ENCODE measurements at places on chromosomes 12 and 14.

GRCh38 chr14:50237427-50237826, 6.0 kb upstream of the SOS2 start:
- no peak for DNase-seq

- no peak for DNase-seq
These were observed 381.4 kb downstream of the TMEM117 start for GRCh38 chr12:44217146-44217883.

DNA sequence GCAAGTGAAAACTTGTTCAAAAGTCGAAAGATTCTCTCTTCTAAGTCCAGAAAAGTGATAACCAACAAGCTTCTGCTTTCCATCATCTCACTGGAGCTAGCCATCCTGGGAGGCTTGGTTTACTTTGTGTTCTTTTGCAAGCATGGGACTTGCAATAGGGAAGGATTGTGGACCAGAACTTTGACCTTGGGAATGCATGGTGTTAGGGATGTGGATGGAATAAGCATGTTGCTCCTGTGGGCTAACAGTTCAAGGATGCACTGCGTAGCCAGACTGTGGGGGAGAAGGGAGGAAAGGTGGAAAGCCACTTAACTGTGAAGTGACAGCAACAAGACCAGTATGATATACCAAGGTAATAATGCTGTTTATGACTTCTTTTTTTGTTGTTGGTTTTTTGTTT, 28.6 kb downstream of the SOAT2 start:
- no peak for DNase-seq

DNA sequence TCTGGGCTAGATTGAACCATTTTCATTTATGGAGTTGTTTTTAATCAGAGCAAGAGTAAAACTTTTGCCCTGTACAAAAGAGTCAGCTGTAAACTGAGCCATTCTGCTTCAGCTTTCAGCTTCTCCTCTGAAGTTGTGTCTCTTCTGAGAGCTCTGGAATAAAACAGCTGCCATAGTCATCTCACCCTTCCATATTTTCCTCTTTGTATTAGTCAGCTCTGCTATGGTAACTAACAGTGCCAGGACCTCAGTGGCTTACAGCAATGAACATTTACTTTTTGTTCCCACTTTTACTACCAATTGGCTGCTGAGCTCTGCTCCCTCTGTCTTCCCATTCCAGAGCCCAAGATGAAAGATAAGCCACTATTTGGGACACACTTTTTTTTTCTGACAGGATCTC, 178.5 kb downstream of the DAD1 start:
- no peak for DNase-seq

- DNase-seq = no peak
These were observed 144.5 kb downstream of the TGFB3 start for GRCh38 chr14:75837151-75837787.

- no peak for DNase-seq
These were observed 14.7 kb downstream of the BLTP3B start for GRCh38 chr12:100127766-100128511.

DNA sequence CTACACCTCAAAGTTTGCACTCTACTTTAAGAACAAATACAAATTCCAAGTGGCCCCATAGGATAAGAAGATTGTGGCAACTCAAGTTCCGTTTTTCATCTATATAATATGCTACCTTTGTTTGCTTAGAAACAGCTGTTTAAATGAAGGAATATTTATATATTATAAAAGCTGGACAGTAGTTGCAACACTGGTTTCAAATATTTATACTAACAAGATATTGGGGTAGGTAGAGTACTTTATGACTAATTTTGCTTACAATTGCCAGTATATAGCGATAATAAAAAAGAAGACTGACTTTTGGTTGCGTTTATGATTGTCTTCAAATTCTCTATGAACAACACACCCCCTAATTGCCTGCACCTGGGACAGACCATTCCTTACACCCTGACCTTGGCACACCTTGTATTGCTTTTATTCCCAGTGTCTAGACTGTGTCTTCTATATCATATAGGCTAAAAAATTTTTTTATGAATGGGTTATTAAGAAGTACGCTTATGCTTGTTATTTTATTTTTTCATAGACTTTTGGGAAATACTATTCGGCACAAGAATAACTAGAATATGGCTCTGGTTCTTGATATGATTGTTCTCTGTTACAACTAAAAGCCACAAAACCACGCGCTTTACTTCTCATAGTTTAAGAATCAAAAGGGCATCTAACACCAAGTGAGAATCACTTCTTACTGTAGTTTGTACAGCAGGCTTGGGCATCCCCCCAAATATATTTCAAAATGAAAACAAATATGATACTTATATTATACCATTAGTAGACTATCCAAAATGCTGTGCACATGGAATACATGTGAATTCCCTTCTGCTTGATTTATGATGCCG, 455.4 kb upstream of the DCN start:
- no peak for DNase-seq

DNA sequence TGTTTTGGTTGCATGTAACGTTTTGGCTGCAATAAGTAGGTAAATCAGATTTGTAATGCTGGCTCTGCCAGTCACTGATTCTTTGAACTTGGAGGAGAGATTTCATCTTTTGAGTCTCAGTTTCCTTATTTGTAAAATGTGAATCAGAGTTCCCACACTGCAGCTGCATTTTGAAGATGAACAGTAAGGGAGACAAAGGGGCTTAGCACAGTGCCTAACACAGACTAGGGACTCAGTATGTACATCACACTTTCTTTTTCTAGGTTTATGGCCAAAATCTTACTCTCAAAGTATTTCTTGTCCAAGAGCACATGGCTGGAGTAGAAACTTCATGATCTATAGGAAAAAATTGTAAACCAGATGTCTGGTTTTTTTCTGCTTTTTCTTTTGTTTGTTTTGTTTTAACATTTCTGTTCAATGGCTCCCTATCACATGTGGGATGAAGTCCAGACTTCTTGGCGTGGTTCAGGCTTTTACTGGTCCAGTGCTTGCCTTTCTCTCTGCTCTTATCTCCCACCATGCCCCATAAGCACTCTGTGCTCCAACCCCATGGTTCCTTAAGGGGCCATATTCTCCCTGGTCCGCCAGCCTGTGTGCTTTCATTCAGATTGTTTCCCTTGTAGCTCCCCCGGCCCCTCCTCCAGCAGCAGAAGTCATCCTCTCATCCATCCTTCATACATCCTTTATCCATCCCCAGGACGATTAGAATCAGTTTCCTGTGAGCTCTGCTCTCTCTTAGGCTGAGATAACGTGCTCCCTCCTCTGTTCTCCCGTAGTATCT, 58.0 kb downstream of the SYNE2 start:
- no peak for DNase-seq

DNA sequence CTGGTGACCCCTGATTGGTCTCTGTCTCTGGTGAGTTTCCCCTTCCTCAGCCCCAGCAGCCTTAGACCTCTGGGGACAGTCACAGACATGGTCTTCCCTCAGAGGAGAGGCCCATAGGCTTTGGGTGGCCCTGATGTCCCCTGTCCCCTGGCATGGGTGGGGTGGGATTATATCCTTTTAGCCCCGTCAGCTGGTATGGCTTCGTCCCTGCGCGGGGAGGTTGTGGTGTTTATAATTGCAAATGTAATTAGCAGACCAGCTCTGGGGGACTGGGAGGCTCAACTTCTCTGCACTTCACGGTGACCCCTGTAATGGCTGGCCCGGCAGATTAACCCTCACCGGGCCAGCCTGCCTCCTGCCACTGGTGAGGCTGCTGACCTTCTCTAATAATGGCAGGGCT, 5.1 kb downstream of the ESRRB start:
- DNase-seq = no peak

GRCh38 chr14:52733824-52734223, 3.9 kb downstream of the STYX start:
- no peak for DNase-seq
